ENCODE measurements at places on chromosomes 16 and 17. TPM values are rescaled to one million over a fixed set of nuclear protein-coding genes. Genes with fewer than 3 reads are reported as not detected.

CCL14 gene
- not detected for total RNA-seq

KRTAP3-2 gene
- not detected for total RNA-seq

CDK12 gene
- 89.9 TPM for total RNA-seq

SP6 gene
- total RNA-seq = not detected

KRT40 gene
- total RNA-seq = not detected

APRT gene
- 112 TPM for total RNA-seq

GUCY2D gene
- total RNA-seq = not detected

RUNDC3A gene
- 0.10 TPM for total RNA-seq

B9D1 gene
- 1.6 TPM for total RNA-seq

DNA sequence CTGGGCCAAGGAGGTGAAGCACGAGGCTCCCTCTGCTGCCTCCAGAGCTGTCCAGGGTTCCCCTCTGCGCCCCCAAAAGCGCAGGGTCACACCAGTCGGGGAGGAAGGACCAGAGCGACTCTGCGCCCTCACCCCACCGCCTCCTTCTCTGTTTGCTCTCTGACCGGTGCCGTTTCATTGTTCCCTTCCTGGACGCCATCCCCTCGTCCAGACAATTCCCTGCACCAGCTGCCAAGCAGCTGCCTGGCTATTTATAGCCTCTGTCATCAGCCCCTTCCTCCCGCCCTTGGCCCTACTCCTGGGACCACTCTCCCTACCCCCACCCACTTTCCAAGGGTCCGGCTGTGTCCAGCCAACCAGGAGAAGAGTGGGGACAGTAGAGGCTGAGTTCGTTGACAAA lies 68.8 kb upstream of the CREBBP start:
- no peak for DNase-seq

- DNase-seq = no peak
Observed at GRCh38 chr16:23859713-23860269, 24.0 kb downstream of the PRKCB start.

- DNase-seq = no peak
Observed at GRCh38 chr16:89102041-89102471, 8.4 kb downstream of the ACSF3 start.

GRCh38 chr16:4684058-4684715 lies 9.2 kb upstream of the NUDT16L1 start:
- DNase-seq = no peak

DNA sequence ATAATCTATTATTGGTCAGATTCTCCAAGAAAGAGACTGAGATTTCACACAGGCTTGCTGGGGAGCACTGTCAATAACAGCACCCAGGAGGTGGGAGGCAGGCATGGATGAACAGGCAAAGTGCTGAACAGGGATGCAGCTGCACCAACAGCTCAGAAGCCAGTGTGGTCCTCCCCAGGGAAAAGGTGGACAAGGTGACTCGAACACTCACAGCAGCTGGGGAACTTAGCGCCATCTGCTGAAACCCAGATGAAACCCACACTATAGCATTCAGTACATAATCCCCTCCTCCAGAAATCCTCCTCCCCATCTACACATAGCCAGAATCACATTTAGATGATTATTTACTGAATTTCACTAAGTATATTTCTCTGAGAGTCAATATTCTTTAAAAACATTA lies 255.2 kb upstream of the WSB1 start:
- no peak for DNase-seq

DNA sequence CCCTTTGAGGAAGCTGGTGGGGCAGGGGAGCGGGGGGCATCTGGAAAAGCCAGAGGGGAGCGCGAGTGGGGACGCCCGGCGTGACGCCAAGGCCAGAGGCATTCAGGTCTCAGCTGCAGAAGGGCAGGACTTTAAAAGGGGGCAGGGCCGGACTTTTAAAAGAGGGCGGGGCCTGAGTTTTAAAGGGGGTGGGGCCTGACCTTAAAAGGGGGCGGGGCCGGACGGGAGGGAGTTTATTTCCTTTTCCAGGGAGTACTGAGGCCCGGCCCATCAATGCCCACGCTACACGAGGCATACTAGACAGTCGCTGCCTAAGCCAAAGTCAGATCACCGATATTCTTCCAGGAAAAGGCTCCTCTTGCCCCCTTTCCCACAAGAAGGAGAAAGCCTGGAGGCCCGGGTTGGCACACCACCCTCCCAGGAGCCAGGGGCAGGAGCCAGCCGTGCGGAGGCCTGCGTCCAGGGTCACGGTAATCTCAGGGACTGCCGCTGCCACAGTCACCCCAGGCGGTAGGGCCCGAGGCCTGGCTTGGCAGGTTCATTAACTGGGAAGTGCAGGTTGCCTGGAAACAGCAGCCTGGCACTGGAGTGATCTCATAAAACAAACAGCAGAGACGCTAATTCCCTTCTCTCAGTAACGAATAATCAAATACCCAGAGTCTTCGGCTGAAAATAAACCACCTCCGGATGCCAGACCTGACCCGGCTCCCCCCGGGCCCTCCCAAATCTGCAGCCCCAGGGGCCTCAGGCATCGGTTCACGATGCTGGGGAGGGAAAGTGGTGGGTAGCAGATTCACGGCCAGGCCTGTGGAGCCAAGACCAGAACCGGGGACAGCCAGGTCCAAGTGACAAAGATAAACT lies 90.7 kb downstream of the TIMM22 start:
- DNase-seq = no peak

GRCh38 chr17:76579281-76579680 lies 6.4 kb downstream of the ST6GALNAC2 start:
- DNase-seq = no peak

DNA sequence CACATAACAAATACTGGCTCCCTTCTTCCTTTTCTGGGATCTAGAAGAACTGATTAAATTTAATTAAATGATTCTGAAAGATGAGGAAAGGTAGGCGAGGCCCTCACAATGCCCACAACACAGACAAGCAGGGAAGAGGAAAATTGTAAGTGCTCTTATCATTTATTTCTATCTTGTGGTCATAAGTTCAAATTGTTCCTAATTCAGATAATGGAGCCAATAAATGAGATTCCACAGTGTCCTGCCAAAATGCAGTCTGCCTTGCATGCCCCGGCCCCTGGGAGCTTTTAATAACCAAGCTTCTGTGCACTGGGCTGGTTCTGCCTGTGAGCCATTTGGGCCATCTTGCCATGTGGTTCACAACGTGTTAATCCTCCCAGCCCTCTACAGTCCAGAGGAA lies 97.0 kb downstream of the CMC2 start:
- DNase-seq = no peak

GRCh38 chr17:7183433-7184090 lies 4.4 kb upstream of the ASGR1 start:
- DNase-seq = no peak

DNA sequence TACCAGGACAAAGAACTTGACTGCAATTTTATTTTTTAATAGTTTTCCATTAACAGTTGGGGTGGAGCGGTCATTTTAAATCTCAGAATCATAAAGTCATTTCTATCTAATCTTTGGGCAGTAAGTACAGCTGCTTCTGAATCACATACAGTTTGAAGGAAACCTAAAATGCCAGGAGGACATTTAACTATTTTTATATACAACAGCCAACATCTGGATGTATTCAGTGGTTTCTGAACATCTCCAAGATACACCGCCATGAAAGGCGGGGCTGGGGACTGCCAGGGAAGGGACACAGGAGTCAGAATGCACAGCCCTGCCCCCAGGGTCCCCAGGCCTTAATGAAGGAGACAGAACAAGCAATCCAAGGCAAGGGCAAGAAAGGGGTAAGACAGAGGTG lies 392.3 kb downstream of the SLC39A11 start:
- DNase-seq = no peak

- peak; percentile 36 for DNase-seq
Observed at GRCh38 chr16:12539185-12539929, 264.3 kb downstream of the CPPED1 start.

GRCh38 chr17:55572599-55572998 lies 61.3 kb upstream of the SMIM36 start:
- no peak for DNase-seq

GRCh38 chr17:73850426-73850825 lies 206.2 kb upstream of the SDK2 start:
- DNase-seq = no peak

- no peak for DNase-seq
Observed at GRCh38 chr17:2932946-2933345, 130.5 kb downstream of the OR1D5 start.

DNA sequence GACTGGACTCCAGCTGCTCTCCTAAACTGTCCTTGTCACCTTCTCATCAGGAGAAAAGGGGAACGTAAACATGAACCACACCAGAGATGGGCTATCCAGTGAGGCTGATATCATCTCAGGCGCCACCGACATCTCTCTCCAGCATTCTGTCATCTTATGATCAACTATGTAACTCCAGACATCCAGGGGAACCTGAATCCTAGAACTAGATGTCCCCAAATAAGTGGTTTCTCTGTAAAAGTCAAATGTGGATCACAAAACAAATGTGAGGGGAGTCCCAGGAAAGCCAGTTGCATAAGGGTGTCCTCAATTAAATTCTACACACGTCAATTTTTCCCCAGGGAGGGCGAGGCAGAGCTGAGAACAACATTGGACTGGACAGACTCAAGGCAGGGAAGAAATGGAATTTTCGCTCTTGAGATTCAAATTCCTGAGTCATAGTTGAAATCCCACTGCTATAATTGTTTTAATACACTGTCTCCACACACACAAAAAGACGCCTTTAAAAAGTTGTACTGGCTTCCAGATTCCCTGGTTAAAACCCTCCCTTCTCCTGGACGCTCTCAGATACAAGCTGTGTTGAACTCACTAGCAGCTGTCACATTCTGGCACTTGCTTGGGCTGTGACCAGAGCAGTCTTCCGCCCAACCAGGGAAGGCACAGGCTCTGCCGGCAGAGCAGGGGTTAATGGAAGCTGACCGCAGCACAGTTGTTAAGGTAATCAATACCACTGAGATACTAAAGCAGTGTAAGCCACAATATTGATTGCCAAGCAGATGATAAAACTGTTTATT lies 62.6 kb downstream of the ZFHX3 start:
- DNase-seq = no peak

DNA sequence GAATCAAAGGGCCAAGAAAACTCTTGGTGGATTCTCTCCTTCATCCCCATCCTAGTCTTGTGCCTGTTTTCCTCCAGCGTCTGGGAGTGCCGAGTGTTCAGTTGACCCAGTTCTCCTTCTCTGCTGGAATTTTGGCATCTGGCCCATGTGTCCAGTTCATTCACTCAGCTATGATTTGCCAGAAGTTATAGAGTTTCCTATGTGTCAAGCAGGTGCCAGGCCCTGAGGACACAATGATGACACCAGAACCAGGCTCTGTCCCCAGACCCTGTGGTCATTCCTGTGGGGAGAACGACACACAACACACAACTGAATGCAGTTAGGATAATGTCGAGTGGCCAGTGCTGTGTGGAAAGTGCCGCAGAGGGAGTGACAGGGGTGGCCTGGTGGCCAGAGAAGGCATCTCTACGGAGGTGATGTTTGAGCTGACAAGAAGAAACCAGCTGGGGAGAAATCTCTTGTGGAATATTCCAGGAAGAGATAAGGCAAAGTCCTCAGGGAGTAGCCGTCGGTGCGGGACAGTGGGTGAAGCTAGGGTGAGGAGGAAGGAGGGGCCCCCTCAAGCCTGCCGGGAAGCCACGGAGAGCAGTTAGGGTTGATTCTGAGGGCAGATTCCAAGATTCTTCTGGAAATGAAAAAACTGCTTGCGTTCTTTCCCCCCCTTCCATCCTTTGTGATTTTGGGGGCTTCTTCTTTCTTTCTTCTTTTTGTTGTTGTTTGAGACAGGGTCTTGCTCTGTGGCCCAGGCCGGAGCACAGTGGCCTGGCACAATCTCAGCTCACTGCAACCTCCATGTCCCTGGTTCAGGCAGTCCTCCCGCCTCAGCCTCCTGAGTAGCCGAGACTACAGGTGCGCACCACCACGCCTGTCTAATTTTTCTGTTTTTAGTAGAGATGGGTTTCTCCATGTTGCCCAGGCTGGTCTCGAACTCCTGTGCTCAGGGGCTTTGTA lies 35.8 kb upstream of the IL34 start:
- DNase-seq = no peak

DNA sequence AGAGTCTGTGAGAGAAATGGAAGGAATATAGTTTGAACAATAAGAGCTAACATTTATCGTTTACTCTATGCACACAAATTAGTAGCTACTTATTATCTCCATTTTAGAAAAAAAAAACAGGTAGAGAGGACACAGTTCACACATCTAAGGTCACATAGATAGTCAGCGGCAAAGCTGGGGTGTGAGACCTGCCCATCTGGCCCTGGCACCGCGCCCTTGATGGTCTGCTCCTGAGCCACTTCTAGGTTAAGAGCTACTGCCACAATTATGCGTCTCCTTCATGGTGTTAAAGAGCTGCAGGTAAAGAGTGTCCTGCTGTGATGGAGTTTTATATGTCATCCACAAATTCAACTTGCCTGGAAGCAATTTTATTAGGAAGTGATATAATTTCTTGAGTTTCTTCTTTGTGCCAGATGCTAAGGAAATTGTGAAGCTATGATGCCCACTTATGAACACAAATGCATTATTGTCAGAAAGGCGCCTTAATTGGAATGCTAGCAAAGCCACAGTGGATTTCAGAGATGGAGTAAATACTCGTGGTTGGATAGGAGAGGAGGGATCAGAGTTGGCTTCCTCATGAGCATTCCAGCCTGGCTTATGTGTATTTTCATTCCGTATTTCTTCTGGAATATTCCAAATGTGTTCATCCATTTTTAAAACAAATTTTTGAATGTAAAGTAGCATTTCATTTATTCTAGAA lies 21.3 kb upstream of the MFSD6L start:
- no peak for DNase-seq

DNA sequence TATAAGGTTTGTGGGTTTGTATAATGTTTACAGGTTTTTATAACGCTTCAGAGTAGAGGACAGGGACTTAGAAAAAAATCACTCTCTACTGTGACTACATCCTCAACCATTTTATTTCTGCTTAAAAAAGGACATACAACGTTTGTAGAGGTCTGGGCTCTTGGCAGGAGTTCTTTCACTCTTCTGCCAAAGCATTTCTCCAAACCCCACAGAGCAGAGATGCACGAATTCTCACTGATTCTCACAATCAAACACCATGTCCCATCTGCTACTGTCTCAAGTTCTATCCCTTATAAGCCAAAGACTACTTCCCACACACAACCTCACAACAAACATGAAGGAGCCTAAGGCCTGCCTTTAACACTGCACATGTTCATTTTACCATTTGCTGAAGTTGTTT lies 7.0 kb upstream of the ANKFY1 start:
- DNase-seq = no peak

DNA sequence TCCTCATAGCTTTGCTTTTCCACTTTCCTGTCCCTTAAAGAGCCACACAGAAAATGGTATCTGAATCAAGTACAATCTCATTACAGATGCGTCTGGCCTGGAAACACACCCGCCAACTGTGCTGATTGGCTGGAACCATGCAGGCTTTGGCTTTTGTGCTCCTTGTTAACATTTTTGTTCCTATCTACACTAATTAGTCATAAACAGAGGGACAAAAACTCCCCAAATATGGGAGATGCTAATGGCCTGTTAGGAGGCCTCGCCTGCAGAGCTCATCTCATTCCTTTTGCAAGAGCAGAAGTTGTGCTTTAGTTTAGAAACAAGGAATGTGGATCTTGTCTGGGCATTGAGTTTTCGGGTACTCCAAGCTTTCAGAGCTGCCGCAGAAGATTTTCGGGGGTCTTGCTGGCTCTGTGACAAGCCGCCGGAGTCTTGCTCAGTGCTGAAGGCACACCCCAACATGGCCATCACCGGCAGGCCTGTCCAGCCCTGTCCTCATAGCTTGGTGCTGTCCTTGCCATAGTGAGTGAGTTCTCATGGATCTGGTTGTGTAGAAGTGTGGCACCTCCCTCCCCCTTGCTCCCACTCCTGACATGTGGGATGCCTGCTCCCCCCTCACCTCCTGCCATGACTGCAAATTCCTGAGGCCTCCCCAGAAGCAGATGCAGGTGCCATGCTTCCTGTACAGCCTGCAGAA lies 69.8 kb downstream of the METRNL start:
- no peak for DNase-seq

Measured in activated CD4-positive, alpha-beta T cell treated with anti-CD3 and anti-CD28 coated beads, Interleukin-2, amount 10 ng/mL, durations not matched to agents 7 days and 5 days (primary cell).